ENCODE measurements at places on chromosomes 16 and 17.

- no peak for DNase-seq
These were observed 12.4 kb downstream of the CCDC47 start for GRCh38 chr17:63760771-63761539.

- no peak for DNase-seq
These were observed 8.6 kb downstream of the SLC6A4 start for GRCh38 chr17:30226878-30227277.

DNA sequence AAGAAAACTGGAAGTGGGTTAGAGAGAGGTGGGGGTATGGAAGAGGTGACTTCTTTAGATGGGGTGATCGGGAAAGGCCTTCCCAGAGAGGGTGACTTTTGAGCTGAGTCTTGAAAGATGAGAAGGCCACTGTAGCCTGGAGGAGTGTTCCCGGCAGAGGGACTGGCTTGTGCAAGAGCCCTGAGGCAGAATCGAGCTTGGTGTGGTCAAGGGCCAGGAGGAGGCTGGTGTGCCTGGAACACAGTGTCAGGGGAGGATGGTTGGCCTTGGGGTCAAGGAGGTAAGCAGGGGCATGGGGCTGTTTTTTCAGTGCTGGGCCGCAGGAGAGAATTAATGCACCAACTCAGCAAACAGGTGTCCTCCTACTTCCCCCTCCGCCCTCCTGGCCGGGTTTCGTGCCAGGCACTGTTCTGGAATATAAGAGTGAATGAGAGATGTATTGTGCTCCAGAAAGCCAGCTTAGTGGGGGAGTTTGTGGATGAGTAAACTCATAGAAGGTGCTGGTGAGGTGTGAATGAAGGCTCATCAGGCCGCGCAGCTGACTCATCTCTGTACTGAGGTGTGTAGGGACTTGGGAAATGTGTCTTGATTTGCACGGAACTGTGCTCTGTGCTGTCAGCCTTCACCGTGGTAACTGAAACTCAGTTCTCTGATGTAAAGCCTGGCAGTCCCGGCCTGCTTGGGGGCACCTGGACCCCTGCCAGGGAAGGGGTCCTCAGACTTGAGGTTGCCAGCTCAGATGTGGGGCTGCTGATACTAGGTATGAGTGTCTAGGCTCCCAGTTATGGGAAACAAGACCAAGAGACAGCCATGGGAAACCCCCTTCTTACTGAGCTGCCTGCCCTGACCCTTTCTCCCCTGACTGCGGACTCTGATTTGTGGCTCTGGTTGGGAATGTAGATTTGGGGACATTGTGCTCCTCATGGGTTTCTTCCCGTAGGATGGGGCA, 15.3 kb downstream of the KSR1 start:
- DNase-seq, result no peak

DNA sequence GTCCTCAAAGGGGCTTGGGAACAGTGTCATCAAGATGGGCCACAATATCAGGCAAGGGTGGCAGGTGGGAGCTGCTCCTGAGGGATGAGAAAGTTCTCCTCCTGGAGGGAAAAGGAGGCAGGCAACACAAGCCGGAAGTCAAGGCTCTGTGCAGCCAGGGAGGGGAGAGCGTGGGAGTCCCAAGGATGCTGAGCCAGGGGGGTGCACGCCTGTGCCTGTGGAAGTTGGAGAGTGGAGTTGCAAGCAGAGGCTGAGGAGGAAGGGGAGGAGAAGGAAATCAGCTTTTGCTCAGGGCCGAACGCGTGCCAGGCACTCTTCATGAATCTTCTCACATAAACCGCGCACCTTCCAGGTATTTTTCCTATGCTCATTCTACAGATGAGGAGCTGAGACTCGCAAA, 7.4 kb upstream of the SLC13A2 start:
- no peak for DNase-seq

GRCh38 chr17:12857592-12857991, 68.3 kb downstream of the ARHGAP44 start:
- no peak for DNase-seq

DNA sequence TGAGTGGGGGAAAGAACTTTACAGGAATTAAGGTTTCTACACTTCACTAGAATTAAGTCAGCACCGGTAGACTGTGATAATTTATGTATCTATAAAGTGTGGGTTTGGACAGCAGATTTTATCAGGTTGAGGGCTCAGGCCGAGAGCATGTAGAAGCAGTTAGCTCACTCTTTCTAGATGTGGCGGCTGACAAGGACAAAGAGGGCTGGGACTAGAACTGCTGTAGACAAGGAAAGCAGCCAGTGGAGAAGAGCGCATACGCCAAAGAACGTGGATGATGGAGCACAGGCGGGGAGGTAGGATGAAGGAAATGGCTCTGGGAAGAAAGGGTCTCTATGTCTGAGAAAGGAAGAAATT, 504 bp upstream of the GOSR1 start:
- no peak for DNase-seq

- DNase-seq, result no peak
These were observed 267.8 kb downstream of the FOXL1 start for GRCh38 chr16:86846136-86846535.

GRCh38 chr16:49590166-49590871, 216.7 kb downstream of the C16orf78 start:
- DNase-seq, result no peak

- no peak for DNase-seq
These were observed 162.6 kb upstream of the CDH13 start for GRCh38 chr16:82464187-82464586.

- DNase-seq, result no peak
These were observed 6.2 kb downstream of the KATNB1 start for GRCh38 chr16:57741660-57742191.

DNA sequence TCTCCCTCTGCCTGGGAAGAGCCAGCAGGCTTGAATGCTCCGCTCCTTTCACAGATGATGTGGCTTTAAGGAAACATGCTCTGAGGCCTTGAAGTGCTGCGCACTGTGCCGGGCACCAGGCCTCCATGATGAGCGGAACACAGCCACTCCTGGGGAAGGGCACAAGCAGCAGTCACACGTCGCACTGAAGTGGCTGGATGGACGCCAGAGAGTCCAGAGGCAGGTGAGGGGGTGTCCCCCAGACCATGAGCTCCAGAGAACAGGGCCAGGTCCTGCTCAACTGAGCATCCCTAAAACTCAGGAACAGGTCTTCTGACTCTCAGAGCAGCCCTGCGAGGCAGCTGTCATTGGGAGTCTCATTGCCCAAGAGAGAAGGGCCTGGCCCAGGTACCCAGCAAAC, 35.6 kb downstream of the PEMT start:
- DNase-seq, result no peak

DNA sequence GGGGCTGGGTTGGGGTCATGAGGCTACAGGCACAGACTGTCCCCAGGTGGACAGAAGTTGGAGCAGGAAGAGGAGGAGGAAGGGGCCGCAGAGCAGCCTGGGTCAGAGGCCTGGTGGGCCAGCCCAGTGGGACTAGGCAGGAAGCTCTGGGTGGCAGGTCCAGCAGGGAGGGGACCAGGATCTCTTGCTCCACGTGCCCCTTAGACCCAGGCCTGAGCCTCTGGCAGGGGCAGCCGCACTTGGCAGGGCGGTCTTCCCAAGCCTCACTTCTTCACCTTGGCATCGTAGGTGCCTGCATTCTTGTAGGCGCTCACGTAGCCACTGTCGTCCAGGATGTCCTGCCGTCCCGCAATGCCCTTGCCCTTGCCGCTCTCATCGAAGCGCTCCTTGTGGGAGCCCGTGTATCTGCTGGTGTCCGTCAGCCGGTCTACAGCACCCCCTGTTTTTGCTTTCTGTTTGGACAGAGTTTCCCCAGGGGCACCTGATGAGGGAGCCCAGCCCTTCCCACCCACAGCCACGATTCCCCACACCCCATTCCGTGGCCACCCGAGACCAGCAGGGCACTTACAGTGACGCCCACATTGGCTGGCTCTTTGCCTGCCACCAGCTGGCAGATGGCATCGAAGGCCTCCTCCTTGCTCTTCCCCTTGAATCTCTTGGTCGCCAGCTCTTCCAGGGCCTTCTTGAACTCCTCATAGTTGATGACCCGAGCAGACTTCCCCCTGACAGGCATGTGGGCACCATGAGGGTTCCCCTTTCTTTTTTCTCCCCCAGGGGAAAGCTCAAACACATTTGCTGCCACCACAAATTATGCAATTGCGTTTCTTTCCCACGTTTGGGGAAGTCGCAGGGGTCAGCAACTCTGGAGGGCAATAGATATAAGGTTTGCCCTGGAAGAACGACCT, 3.1 kb downstream of the TPPP3 start:
- DNase-seq, result peak; percentile 67

DNA sequence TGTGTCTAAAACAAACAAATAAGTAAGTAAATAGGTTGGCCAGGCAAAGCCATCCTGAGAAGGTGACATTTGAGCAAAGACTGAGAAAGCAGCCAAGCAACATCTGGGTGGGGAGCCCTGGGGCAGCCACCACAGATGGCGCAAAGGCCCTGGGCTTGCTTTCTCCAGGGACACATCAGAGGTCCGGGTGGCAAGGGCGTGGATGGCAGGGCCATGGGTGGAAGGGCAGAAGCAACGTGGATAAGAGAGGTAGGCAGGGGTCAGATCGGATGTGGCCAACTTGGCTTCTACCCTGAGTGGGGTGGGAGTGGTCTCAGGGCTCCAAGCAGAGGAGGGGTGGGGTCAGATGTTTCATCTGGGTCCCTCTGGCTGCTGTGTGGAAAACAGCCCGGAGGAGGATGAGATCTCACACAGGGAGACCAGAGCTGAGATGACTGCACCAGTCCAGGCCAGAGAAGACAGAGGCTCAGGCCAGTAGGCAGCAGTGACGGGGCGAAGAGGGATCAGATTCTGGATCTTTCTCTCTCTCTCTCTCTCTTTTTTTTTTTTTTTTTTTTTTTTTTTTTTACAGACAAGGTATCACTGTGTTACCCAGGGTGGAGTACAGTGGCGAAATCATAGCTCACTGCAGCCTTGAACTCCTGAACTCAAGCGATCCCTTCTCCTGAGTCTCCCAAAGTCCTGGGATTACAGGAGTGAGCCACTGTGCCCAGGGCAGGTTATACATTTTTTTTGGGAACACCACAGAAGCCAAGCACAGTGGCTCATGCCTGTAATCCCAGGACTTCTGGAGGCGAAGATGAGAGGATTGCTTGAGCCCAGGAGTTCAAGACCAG, 6.1 kb upstream of the SPN start:
- no peak for DNase-seq

- DNase-seq, result no peak
These were observed 82.1 kb downstream of the METRNL start for GRCh38 chr17:83161298-83162034.

GRCh38 chr17:21132428-21132827, 5.7 kb downstream of the DHRS7B start:
- DNase-seq, result no peak

- no peak for DNase-seq
These were observed 22.4 kb upstream of the HERPUD1 start for GRCh38 chr16:56909527-56909979.

DNA sequence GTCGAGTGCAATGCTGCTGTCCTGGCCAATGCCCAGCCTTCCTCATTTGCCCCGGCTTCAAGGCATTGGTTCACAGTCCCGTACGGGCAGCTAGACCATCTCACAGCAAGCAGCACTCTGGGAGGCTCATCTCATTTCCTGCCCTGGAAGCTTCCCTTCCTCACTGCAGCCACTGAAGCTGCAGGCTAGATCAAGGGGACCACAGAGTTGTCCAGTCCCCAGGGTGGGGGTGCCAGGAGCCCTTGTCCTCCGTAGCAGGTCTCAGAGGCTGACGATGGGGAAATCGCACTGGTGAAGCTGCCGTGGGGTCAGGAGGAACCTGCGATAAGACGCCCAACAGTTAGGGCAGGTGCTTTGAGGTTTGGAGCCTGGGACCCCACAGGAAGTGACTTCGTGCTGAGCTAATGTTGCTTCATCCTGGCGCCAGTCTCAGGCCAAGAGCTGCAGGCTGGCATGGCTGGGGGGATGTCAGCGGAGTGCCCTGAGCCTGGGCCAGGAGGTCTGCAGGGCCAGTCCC, at the start of gene SPNS3:
TSS of gene SPNS3 (plus strand) at position 426 of the 517 bp plus-strand sequence. CDS start at position 454, 28 bp downstream.
- DNase-seq, result peak; percentile 54

- no peak for DNase-seq
These were observed 2.3 kb downstream of the DNASE1 start for GRCh38 chr16:3656491-3657468.
